ENCODE measurements at places on chromosomes 5 and 9. TPM values are rescaled to one million over a fixed set of nuclear protein-coding genes. Genes with fewer than 3 reads are reported as not detected.

The PELO gene
- total RNA-seq: 17.7 TPM

The CDO1 gene
- total RNA-seq: 2.1 TPM

- peak; percentile 55 for DNase-seq
Measured at GRCh38 chr5:89534331-89534730, 651.3 kb upstream of the MEF2C start.

GRCh38 chr9:15501179-15501578 is 9.6 kb downstream of the PSIP1 start:
- DNase-seq: no peak

DNA sequence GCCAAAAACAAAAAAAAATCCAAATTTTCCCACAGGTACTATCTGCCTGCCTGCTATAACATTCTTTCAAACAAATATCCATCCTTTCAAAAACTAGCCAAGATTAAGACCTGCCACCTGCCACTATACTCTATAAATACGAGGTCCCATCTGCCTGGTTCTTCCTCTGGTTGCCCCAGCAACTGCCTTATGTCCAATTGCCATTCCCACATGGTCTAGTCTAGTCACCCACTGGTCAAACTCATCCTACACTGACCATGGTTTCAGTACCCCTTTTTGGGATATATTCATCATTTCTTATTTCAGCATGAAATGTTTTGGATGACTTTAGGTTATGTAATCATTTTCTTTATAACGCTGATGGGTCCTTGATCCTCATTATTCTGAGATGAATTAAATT is 95.1 kb upstream of the CCNG1 start:
- DNase-seq: no peak

Data from epithelial cell of proximal tubule (primary cell).